NCI-H2029 (cell line): ENCODE measurements at places on chromosomes 5 and 9.
A peak's percentile ranks its signal among the peaks of the same experiment; 100 is the strongest.

- no peak for DNase-seq
Observed at GRCh38 chr5:86786955-86787354, 169.2 kb downstream of the COX7C start.

DNA sequence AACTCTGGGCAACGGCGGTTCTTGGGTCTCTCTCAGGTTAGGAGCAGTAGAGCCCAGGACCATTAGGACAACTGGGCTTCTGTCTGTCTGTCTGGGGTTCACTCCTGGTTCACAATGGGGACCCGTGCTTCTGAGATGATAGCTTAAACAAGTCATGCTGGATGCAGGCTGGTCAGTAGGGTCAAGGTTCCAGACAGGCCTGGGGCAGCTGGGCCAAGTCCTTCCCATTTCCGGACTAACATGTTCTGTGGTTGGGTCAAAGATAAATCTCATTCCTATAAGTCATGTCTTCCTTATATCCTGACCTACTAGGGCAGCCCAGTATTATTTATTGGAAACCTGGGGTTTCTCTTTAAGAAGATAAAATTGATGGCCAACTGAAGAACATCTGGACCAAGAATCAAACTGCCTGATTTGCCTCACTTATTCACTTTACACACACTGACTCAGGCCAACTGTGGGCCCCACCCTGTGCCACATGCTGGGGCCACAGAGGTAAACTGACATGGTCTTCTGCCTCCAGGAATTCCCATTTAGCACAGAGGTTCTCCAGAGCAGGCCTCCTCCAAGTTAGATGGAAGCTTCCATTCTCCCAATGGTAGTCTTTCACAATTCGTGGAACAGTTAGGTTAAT is 8.3 kb downstream of the HDHD3 start:
- no peak for DNase-seq

- no peak for DNase-seq
Observed at GRCh38 chr5:122844910-122845228, 544 bp upstream of the SNX24 start.

DNA sequence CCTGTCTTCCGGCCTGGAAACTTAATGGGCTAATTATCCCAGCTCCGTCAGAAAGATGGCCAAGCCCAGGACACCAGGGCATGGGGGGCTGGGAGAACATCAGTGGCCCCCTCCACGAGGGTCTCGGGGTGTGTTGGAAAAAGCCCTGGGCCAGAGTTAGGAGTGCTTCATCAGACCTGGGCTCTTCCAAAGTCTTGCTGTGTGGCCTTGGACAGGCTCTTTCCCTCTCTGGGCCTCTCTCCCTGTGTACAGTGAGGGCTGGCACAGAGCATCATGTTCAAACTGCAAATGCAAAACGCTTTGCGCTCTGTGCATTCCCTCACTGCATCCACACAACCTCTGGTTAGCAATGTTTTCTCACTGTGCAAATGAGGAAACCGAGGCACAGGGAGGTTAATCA is 48.3 kb downstream of the ASS1 start:
- DNase-seq: no peak

GRCh38 chr5:38478878-38479277 is 77.6 kb downstream of the LIFR start:
- DNase-seq: no peak

- DNase-seq: no peak
Observed at GRCh38 chr5:97834561-97834960, 651.5 kb upstream of the RIOK2 start.

DNA sequence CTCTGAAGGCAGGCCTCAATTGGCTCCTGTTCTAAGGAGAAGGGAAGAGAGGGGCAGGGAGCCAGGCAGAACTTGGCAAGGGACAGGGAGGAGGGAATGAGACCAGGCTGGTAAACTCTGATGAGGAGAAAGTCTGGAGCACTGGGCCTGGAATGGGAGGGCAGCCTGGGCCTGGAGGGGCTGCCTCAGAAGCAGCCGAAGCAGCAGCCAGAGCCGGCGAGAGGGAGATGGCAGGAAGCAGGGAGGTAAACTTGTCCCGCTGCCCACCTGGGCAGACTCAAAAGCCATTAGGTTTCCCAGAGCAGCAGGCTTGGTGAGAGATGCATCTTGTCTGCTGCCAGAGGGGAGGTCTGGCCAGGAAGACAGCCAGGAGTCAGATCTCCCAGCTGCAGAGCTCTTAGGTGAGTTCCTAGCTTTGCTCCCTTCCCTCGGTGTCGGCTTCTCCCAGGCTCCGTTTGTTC is 37.0 kb upstream of the CRB2 start:
- no peak for DNase-seq

DNA sequence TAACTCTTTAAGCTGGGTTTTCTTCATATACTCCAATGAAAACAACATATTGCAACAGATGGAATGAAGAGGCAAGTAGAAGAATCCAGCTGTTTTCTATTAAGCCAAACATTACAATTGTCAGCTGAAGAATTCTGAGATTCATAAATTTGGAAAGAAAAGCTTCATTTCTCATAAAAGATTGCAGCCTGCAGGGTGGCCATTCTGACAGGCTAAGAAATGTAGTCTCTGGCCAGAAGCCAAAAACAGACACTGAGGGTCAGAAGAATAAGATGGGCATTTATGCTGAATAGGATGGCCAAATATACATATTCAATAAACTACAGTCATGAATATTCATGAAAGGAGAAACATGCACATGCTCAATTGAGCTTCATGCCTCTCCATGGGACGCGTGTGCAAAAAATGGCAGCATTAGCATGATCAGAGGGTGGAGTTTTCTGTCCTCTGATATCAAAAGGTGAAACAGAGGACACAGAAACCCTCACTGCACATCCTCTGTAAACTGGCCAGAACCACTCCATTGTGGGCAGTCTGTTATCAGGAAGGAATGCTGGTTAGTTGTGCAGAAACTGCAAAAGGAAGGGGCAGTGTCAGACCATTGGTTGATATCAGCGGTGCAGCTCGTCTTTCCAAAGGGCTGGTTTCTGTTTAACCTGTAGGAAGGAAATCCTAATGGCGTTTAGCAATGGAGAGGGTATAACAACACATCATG is 50.2 kb downstream of the FXN start:
- peak; percentile 53 for DNase-seq

DNA sequence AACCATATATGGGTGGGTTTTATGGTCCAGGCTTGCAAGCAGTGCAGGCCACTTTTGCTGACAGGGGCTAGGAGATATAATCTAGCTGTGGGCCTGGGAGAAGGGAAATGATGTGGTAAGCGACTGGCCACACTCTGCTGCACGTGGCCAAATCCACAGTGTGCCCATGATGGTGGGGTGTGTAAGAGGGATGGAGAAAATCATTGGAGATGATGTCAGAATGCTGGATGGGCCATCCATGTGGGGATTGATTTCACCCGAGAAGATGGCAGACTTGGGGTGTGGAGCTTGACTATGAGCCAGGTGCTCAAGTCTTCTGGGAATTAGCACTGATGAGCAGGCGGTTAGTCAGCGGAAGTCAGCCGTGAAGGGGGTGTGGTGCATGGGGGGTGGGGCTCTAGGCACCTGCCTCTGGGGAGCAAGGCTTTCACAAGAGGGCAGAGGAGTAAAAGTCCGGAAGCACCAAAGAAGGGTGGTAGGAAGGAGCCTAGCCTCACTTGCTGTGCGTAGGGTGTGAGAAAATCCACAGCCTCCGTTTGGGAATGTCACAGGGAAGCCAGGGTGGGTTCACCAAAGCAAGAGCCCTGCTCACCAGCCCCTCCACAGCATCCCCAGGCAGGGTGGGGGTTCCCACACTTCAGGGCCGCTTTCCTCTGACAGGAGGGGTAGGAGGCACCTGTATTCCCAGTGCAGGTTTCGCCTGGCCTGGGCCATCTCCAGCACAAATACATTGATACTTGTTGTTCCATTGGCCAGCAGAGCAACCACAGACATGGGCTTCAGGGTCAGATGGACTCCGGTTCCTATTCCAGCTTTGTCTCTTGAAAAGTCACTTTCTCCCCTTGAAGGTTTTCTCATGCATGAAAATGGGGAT is 44.5 kb upstream of the ANGPTL2 start:
- no peak for DNase-seq

DNA sequence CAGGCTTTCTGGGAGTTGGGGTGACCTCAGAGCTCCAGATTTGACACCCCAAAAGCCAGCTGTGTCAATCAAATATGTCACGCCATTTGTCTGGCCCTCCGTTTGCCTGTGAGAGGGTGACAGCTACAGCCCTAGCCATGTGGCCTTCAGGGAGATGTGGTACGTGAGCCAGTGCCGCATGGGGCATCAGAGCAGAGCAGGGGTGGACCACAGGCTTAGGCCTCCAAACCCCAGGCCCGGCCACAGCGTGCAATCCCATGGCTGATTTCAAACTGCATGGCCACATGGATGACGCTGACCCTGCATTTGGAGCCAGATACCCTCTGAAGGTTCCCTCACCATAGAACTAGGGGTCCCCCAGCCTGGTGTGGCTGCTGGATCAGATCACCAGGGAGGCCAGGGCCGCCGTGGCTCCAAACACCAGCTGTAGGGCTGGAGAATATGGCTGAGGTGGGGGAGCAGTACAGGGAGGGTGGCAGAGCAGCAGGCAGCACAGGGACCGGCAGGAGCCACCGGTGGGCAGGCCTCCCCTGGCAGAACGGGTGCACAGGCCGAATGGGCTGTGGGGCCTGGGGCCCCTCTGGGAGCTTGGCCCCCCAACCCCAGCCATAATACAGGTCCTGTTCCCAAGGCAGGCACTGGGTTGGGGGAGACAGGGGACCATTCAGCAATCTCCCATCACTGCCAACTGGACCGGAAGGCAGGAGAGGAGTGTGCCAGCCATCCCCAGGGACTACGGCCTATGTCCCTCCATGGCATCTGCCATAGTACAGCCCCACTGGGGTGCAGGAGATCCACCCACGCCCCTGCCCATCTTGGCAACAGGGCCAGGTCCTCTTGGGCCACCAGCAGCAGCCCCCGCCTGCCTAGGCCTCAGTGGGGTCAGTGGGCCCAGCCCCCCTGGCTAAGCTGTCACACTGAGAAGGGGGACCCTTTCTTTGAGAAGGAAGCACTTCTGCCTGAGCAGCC is 1.5 kb downstream of the SAPCD2 start:
- DNase-seq: no peak

- DNase-seq: no peak
Observed at GRCh38 chr5:173496129-173496882, 120.1 kb downstream of the BOD1 start.

DNA sequence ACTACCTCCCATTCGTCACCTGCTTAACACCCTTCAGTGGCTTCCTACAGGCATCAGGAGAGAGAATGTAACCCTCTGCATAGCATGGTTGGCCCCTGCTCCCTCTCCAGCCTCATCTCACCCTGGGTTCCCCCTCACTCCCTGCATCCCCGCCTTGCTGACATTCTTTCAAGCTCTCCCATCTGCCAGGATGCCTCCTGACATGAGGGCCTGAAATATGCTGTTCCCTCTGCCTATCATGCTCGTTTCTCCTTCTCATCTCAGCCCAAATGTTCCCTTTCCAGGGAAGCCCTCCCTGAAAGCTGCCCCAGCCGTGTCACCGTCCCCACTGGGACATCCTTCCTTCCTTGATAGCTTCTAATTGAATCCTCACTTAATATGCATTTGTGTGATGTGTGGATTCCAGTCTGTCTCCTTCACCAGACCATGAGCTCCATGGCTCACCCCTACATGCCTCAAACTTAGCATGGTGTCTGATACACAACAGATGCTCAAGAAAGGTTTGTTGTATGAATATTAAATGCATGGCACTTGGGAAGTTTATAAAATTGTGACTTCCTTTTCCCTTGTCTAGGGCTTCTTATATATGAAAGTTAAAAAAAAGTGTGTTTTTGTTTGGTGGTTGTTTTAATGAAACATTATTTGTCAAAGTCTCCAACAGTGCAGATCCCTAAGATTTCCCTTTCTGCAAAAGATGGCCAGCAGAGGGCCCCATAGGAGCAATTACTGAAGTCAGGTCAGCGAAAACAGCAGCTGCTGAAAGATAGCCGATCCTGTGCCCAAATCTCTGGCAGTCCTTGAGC is 7.3 kb upstream of the C5orf58 start:
- peak; percentile 23 for DNase-seq

DNA sequence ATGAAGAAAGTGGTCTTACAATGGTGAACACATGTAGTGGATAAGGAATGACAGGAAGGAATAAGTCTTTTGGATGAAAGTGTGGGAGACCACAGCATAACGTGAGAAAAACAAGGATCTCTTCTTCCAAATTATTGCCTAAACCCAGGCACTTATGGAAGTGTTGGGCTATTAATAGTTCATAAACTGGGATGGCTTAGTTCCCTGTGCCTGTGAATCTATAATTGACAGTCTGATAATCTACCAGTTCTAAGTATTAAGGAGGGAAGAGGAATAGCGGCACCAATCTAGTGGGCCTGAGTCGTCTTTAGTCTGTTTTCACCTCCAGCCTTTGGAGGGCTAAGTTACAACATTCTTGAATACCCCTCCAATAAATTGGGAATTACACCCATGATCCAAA is 39.2 kb upstream of the LRRTM2 start:
- no peak for DNase-seq

DNA sequence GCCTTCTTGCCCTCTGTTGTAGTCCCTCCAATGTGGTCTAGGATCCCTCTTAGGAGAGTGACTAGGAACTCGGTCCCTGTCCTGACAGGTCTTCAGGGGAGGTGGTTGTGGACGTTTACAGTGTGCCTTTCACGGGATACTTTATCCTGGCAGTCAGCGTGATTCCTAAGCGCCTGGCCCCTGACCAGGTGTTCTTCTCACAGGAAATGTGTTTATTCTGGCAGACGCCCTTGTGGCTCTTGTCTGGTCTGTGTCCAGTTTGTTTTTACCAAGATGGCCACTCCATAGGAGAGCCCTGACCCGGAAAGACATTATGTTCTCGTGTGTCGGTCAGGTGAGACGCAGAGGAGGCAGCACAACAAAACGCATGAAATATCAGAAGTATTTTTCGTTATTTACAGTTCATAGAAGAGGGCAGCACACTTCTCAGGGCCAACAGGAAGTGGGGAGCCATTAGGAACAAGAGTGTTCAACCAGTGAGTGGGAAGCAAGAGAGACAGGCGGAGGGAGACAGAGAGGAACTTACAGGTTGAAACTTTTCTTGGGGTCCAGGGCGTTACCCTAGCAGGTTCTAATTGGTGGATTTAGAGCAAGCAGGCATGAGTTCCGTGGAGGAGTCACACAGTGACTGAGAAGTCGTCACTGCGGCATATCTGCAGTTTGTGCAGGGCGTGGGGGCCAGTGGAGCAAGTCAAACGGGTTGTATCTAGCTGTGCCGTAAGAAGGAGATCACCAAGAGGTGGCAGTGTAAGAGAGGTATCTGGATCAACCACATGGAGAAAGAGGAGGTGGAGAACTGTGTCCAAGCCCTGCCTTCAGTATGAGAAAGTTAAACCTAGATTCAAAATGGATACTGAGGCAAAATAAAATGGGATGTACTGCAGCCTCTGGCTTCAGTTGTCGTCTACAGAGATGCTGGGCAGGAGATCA is 412.9 kb downstream of the ZSWIM6 start:
- DNase-seq: peak; percentile 75

GRCh38 chr5:138616508-138616907 is 41.3 kb upstream of the HSPA9 start:
- no peak for DNase-seq

GRCh38 chr5:111075520-111075919 is 4.0 kb downstream of the TSLP start:
- no peak for DNase-seq

DNA sequence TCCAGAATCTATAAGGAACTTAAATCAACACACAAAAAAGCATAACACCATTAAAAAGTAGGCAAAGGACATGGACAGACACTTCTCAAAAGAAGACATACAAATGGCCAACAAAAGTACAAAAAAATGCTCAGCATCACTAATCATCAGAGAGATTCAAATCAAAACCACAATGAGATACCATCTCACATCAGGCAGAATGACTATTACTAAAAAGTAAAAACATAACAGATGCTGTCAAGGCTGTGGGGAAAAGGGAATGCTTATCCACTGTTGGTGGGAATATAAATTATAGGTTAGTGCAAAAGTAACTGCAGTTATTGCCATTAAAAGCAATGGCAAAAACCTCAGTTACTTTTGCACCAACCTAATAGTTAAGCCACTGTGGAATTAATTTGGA is 32.2 kb upstream of the SPATA31D4 start:
- DNase-seq: no peak
